ENCODE measurements at places on chromosomes 2 and 18. TPM values are rescaled to one million over a fixed set of nuclear protein-coding genes. Genes with fewer than 3 reads are reported as not detected.

The GALNT14 gene
- 23.5 TPM for polyA plus RNA-seq

The NYAP2 gene
- polyA plus RNA-seq: 0.08 TPM

The CNTNAP5 gene
- polyA plus RNA-seq: not detected

The NDUFS1 gene
- polyA plus RNA-seq: 40.9 TPM

The C2orf66 gene
- 0.07 TPM for polyA plus RNA-seq

The IFIH1 gene
- polyA plus RNA-seq: 7.2 TPM

The ACADL gene
- 0.57 TPM for polyA plus RNA-seq

The PLGLB1 gene
- 4.5 TPM for polyA plus RNA-seq

The ANKRD30B gene
- not detected for polyA plus RNA-seq

The DSC1 gene
- polyA plus RNA-seq: 0.04 TPM

The IL1R2 gene
- 67.4 TPM for polyA plus RNA-seq

The FLACC1 gene
- polyA plus RNA-seq: 0.59 TPM

The SRSF7 gene
- 102 TPM for polyA plus RNA-seq

The RAX gene
- 0.01 TPM for polyA plus RNA-seq

The POTEE gene
- not detected for polyA plus RNA-seq

The POMC gene
- polyA plus RNA-seq: 0.59 TPM

The SERPINB8 gene
- 20.6 TPM for polyA plus RNA-seq

The ALKAL2 gene
- 1.0 TPM for polyA plus RNA-seq

The STPG4 gene
- not detected for polyA plus RNA-seq

The HOXD13 gene
- polyA plus RNA-seq: not detected

The C2orf15 gene
- 0.63 TPM for polyA plus RNA-seq

The UGT1A10 gene
- polyA plus RNA-seq: 10.8 TPM

The SLC9A4 gene
- 1.8 TPM for polyA plus RNA-seq

The FOSL2 gene
- 53.2 TPM for polyA plus RNA-seq

The UGT1A8 gene
- polyA plus RNA-seq: 2.8 TPM

The ZNF804A gene
- polyA plus RNA-seq: 0.01 TPM

The TBR1 gene
- not detected for polyA plus RNA-seq

The NXPH2 gene
- polyA plus RNA-seq: not detected

The MC4R gene
- polyA plus RNA-seq: not detected

The SERPINB11 gene
- polyA plus RNA-seq: 6.4 TPM

The TUBA3E gene
- not detected for polyA plus RNA-seq

The SLC5A7 gene
- not detected for polyA plus RNA-seq

The SCN2A gene
- 0.02 TPM for polyA plus RNA-seq

The CDH7 gene
- not detected for polyA plus RNA-seq

The PDE6D gene
- polyA plus RNA-seq: 18.8 TPM

The HOXD10 gene
- polyA plus RNA-seq: 0.18 TPM

The PGAP1 gene
- polyA plus RNA-seq: 1.7 TPM

The PPM1B gene
- polyA plus RNA-seq: 16.9 TPM

The UGT1A7 gene
- polyA plus RNA-seq: 54.2 TPM

The ITPRIPL1 gene
- polyA plus RNA-seq: 0.84 TPM

The FN1 gene
- 48.8 TPM for polyA plus RNA-seq

The CD8B2 gene
- polyA plus RNA-seq: 0.10 TPM

The NEB gene
- polyA plus RNA-seq: 0.49 TPM

The GCG gene
- 0.10 TPM for polyA plus RNA-seq

The RAB1A gene
- 120 TPM for polyA plus RNA-seq

The IGFBP5 gene
- 29.4 TPM for polyA plus RNA-seq

The CYP26B1 gene
- polyA plus RNA-seq: 1.7 TPM

The TMX3 gene
- 10.2 TPM for polyA plus RNA-seq

The OBSL1 gene
- polyA plus RNA-seq: 28.6 TPM

All from esophagus (tissue), 2 donors.